Hepatocyte (in vitro differentiated cells): ENCODE measurements at places on chromosomes 11 and 22.
A peak's percentile ranks its signal among the peaks of the same experiment; 100 is the strongest.

- DNase-seq = no peak
Observed at GRCh38 chr11:2314136-2314524, 12.3 kb downstream of the TSPAN32 start.

GRCh38 chr11:117519170-117519569 is 191.5 kb downstream of the CEP164 start:
- peak; percentile 78 for DNase-seq

- peak; percentile 59 for DNase-seq
Observed at GRCh38 chr11:110430267-110431050, 711 bp downstream of the FDX1 start.

DNA sequence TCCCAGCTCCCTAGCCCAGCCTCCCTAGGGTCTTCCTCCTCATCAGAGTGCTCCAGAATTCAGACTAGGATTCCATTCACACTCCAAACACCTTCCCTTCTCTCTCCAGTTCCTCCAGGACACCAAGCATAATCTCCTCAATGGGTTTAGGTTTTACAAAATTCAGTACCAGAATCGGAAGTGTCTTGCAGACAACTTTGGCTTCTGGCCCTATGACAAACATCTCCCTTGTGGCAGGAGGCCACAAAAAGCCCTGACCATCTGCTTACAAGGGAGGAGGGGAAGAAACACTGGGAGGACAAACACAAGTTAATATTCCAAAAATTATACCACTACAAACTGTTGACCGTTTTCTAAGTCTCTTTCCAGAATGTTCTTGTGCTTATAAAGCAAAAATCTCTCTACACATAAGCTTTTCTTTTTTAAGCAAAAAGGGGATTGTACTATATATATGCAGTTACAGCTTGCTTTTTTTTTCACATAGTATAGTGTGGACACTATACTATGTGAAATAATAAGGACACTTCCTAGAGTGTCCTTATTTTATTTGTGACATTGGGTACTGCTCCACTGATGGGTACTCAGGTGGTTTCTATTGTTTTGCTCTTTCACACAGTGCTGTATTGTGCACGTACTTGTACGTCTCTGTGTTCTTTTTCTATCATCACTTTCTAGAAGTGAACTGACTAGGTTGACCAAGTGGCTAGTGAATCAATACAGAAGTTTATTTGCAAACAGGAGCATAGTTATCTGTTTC is 78.7 kb downstream of the BDNF start:
- no peak for DNase-seq

- peak; percentile 35 for DNase-seq
Observed at GRCh38 chr11:61553373-61554171, 27.3 kb downstream of the SYT7 start.

GRCh38 chr11:102115557-102115956 is 5.3 kb downstream of the YAP1 start:
- peak; percentile 79 for DNase-seq

DNA sequence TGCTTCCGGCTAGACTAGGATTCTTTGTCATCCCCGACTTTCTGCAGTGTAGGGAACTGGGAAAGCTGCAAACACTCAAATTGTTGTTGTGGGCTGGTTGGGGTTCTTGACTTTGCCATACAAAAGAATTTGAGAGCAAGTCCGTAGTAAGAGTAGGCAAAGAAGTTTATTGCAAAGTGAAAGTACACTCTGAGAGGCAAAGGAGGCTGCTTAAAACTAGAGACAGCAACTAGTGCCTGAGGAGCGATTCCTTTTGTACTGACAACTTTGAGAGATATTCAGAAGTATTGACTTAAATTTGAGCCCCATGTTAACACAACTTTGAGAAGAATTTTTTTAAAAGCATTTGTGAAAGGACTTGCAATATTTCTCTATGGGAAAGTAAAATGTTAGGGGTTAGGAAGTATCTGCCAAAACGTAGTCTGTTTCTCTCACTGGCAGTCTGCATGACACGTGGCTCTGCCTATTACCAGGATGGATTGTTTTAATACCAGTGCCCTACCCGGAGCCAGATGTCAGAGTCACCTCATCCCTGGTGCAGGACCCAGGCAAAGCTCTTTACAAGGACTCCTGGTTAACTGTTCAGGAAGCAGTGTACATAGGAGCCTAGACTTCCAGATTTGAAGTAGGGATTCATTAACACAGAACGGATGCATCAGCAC is 85.0 kb upstream of the CLPB start:
- no peak for DNase-seq

DNA sequence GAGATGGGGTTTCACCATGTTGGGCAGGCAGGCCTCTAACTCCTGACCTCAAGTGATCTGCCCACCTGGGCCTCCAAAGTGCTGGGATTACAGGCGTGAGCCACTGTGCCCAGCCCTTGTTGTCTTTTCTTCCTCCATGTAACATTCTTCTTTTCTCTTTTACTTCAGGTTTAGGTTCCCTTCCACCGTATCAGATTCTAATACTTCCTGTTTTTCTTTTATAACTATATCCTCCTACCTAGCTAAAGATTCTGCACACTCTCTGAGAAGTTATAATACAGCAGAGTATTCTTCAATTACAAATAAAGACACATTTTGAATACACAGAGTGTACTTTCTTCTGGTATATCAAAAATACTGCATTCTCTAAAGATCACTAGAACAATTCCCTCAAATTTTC is 33.2 kb upstream of the GAB2 start:
- no peak for DNase-seq

- DNase-seq = no peak
Observed at GRCh38 chr11:293852-294661, 5.1 kb downstream of the PGGHG start.

DNA sequence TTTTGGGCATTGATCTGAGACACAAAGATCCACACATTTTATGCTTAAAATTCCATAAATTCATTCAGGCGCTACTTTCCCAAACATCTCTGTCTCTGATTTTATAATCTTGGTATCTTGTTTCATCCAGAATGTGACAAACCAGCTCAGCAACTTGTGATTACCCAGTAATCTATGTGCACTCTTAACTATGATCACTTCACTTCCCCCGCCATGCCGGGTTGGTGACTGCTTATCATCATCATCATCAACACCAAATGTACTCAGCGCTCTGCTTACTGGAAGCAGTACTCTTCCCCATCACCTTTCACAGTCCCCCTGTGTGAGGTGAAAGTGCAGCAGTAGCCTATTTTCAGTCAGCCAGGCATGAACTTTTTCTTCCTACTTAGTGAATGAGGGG is 15.2 kb upstream of the MMP7 start:
- DNase-seq = no peak

GRCh38 chr11:71483692-71484091 is 30.7 kb downstream of the NADSYN1 start:
- DNase-seq = no peak

GRCh38 chr22:50584106-50585096 is 1.8 kb upstream of the CHKB start:
- no peak for DNase-seq

DNA sequence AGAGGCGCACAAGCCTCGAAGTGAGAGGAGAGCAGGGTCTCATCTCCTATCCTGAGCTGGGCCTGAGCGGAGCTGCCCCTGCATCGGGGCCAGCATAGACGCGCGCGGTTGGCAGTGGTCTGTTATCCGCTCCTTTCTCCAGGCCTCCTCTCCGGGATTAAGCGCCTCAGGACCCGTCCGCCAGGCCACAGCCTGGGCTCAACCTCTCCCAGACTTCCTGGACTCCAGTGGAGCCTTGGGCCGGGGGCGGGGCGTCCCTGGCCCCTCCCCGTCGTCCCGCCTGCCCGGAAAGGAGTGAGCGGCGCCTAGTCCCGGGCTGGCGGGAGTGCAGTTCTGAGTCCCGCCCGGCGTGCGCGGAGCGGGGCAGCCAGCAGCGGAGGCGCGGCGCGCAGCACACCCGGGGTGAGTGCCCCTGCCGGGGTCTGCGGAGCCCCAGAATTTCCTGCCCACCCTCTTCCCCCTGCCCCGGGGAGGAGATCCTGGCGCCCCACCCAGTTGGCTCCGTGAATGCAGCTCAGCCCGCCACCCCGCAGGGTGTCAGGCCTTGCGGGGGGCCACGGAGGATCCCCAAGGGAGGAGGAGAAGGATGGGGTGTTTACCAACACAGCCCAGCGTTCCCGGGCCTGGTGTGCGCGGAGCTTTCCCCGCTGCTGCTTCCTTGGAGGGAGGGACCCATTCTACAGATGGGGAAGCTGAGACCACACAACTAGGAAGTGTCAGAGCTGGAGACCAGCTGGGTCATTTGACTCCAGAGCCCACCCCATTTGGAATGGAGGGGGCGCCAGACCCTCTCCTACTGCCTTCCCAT is at the start of gene TCIRG1:
TSS of gene TCIRG1 (plus strand) at position 308 of the 808 bp plus-strand sequence. CDS start 2,247 bp downstream, outside the sequence.
- peak; percentile 88 for DNase-seq

- no peak for DNase-seq
Observed at GRCh38 chr11:15910761-15911160, 445.6 kb downstream of the SOX6 start.

GRCh38 chr11:33333816-33334215 is 76.6 kb downstream of the HIPK3 start:
- DNase-seq = no peak

DNA sequence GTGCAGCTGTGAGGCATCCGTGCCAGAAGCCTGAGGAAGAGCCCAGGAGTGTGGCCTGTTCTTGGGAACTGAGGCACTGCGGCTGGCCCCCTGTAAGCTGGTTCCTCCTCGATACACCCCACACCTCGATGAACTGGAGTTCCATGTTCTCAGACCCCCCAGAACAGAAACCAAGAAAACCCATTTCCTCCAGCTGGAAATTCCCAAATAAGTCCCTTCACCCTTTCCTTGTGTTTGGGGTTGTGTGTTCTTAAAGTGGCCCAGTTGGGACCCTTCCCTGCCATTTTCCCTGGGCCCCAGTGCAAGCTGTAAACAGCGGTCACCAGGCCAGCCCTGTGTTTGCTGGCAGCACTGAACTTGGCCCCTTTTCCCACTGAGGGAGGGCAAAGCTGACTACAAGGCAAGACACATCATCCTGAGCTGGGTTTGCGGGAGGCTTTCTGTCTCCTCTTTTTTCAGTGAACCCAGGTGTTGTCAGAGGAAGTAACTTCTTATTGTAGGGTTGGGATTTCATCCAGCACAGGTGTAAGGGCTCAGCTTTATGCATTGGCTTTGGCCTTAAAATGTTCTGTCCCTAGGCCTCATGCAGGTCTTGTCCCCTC is 60.1 kb upstream of the MPEG1 start:
- DNase-seq = no peak
